Putamen (tissue), 1 donor: ENCODE measurements at places on chromosomes 7 and 10.

DNA sequence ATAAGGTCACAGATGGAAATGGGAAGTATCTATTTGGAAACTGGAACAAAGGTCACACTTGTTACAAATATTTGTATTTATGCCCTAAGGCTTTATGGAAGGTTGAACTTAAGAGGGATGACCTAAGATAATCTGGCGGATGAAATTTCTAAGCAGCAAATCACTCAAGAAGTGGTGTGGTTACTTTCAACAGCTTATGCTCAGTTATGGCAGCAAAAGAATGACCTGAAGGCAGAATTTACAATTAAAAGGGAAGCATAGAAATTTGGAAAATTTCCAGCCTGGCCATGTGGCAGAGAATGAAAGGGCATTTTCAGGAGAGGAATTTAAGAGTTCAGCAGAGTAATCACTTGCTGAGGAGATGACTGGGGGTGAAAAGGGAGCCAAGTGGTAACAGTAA, 95.8 kb upstream of the TNS3 start:
- DNase-seq, result no peak

DNA sequence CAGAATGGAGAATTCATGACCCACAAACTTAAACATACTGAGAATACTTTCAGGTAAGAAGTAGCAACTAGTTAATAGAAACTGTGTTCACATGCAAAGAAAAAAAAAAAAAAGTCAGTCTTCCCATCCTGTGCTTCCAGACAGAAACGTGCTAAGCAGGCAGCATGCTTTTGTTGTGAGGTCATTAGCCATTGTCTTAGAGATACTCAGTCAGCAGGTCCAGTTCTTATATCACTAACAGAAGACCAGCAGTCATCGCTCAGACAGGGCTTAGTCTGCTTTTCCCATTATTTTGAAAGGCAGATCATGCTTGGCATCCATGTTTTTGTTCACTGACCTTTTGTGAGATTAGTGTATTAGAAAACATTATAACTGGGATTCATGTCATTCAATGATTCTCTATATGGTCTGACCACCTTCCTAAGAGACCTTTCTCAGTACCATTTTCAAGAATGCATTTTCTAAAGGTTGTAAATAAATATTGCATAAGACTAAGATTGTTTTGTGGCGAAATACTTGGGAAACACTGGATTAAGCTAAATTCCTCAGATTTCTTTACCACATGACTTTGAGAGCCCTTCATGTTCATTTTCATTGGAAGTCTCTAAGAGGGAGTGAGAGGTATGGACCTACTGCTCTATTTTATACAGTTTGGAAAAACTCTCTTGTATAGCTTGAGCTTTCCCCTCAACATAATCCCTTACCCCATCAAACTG, 45.0 kb upstream of the AGBL3 start:
- DNase-seq, result no peak

DNA sequence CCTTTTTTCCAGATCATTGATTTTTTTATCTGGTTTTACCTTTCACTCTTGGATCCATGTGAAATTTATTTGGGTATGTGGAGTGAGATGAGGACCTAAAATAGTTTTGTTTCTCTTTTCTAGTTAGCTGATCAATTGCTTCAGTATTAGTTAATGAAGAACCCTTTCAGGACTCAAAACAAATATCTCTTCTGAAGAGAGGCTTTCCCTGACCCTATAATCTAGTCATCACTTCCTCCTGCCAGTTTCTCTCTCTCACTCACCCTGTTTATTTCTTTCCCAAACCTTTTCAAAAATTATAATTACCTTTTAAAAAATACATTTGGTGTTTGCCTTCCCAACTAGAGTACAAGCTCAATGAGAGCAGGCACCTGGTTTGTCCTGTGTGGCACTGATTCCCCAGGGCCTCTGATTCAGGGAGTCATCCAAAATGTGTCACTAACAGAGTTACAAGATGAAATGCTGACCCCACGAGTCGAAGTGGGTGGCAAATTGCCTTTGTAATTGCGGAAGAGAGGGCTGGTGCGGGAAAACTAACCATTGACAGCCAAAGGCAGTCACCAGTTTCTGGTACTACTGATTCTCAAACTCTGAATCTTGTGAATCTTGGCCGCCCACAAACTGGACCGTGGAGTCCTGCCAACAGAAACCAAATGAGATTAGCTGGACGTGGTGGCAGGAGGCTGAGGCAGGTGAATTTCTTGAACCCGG, 2.4 kb downstream of the TMEM140 start:
- DNase-seq, result no peak

GRCh38 chr7:11188529-11189310, 215.0 kb downstream of the PHF14 start:
- no peak for DNase-seq

DNA sequence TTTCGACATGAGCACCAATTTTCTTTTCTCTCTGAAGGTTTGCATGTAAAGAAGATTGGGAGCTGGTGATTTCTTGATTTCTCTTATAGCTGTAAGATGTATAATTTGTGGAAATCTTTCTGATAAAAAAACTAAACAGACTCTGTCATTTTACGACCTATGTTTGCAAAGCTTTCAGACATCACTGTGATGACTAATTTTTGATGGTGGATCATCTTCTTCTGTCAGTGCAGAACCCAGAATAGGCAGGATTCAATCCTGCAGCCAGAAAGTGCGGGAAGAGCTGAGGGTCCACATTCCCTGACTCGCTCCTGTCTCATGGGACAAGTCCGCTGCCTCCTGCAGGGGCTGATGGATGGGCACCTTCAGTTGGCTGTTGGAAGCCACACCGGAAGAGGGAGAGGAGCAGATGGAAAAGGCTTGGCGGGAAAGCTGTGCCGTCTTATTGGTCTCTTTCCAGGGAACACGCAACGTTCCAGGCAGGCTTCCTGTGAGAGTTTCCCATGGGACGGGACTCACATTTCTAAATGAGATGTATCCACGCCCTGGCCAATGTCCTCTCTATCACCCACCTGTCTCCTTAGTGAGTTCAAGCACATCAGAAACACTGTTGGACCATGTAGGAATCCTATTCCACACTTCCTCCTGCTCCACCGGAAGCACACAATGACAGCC, 186.9 kb downstream of the PRPF18 start:
- DNase-seq, result no peak

DNA sequence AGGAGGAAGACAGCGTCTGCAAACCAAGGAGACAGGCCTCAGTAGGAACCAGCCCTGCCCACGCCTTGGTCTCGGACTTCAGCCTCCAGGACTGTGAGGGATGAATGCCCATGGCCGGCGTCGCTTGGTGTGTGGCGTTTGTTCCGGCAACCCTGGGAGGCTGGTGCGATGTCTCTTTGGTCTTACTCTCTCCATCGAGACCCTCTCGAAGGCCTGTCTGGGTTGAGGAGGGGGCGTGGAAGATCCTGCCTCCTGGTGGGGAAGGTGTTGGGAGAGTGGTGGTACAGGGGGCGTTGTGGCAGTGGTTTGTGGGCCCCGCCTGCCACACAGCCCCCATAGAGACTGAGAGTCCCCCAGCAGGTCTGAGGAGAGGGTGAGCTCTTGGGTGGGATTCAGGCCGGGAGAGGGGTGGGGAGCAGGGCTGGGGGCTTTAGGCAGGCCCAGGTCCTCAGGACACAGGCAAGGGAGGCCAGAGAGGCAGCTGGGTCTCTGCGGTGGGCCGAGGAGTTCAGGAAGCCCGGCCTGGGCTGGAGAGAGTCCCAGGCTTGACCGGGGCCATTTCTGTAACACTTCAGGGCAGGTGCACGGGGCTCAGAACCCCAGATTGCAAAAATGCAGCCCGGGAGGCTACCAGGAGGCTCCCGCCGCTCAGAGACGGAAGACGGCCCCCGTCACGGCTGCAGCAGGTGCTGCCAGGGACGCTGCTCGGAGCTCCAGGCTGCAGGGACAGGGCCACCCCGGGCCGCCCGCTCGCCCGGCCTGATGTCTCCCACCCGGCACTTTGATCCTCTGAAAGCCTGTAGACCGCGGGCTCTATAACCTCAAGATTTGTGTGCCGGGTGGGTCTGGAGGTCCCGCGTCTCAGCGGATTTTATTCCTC, 33.8 kb upstream of the PSMG3 start:
- no peak for DNase-seq

- DNase-seq, result no peak
Measured at GRCh38 chr10:118698421-118698820, 56.3 kb downstream of the CACUL1 start.

GRCh38 chr7:142851919-142852318, 3.0 kb upstream of the EPHB6 start:
- DNase-seq, result no peak

DNA sequence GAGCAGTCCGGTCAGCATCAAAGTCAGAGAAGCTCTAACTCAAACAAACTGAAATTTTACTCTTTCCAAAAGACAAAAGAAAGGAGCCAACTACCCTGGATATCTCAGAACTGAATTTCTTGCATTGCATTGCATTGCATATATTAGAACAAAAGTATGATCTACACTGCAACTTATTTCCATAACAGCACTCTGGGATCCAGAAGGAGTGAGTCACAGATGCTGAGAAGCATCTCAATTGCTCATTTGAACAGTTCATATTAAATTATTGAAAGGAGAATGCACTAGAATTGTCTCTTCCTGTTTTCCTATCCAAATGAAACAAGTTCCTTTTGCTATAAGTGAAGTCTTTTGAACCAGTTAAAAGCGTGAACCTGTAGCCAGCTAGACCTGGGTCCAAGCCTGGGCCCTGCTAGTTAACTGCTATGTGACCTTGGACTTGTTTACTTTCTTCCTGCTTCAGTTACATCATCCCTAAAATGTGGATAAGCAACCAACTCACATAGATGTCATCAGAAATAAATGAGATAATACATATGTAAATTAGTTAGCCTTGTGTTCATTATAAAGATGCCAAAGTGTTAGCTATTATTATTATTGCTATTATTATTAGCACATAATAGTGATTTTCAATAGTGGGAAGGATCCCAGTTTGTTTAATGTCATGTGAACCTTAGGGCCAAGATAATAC, 184.1 kb downstream of the CREB5 start:
- DNase-seq, result no peak

DNA sequence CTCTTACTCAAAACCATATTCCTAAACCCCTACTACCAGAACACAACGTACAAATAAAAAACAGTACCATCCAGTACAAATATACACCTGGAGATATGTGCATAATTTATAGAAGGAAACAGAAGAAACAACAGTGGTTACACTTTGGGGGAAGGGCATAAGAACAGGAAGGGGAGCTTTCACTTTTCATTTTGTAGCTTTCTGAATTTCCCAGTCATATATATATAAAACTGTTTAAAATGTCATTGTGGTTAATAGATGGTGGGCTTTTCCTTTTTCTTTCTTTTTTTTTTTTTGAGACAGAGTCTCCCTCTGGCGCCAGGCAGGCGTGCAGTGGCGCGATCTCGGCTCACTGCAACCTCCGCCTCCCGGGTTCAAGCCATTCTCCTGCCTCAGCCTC, 47.2 kb downstream of the MALSU1 start:
- no peak for DNase-seq

DNA sequence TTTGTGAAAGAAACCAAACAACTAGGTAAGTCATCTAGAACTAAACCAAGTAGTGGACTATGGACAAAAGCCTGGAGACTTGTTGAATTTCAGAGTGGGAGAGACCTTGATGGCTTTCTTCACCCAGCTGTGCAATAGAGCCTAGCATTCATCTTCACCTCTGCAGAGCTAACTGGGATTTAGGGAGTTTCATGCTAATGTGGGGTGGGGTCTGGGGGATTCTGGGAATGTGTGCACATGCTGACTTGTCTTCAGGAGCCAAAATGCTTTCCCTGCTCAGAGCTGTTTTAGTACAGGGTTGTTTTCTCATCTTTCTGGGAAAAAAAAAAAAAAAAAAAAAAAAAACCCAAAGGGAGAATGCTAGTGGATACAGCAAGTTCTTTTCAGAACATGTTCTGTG, 81.3 kb upstream of the ARHGAP21 start:
- DNase-seq, result no peak

DNA sequence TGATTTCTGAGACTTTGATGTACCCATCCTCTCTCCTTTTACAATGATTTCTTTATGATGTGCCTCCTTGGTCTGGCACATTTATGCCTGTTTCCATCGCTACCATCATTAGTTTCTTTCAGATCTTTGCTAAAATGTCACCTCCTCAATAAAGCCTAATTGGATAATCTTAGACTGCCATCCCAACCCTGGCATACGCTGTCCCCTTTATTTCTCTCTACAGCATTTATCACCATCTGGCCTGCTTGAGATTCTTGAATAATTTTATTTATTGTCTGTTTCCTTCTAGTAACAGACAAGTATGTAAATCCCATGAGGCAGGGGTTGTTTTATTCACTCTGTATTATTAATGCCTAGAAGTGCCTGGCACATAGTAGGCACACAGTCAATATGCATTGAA, 6.7 kb upstream of the DNTT start:
- no peak for DNase-seq

DNA sequence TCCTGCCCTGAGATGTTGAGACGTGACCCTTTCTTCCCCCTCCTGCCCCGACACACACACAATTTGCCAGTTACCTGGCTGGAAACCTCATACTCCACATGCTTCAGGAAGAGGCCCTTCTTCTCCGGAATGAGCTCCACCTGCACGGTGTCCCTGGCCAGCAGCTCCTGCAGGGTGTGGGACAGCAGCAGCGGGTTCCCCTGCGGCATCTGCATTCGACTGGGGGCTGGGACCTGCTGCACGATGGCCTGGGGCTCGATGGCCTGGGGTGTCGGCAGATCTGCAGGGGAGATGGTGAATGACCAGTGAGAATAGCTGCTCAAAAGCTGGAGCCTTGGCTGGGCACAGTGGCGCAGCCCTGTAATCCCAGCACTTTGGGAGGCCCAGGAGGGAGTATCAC, 36.0 kb downstream of the NUDT1 start:
- no peak for DNase-seq

- DNase-seq, result no peak
Measured at GRCh38 chr7:7157177-7157886, 25.0 kb upstream of the C1GALT1 start.

DNA sequence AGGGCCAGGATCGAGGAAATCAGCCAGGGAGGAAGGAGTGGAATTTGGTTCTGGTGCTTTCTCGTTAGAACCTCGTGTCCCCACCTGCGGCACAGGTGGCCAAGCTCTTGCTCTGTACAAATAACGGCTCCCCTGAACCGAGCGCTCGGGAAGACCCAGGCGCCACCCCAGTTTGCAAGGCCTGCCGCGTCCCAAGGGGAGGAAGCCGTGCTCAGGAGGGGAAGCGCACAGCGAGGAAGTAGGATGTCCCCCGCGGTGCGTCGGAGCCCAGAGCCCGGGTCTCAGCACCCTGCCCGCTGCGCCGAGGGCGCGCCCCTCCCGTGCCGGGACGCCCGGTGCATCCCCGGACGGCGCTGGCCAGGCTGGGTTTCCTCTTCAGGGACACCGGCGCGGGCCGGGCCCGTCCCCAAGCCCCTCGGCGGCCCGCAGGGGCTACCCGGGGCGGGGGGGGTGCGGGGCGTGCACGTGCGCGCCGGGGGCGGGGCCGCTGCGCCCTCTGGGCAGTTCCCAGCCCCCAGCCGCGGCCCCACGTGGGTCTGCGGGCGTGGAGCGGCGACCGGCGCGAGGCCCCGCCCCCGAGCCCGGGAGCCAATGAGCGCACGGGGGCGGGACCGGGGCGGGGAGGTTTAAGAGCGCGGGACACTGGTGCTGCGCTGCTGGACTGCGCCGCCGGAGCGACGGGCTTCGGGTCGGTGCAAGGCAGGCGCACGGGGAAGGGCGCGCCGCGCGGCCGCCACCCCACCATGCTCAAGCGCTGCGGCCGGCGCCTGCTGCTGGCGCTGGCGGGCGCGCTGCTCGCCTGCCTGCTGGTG, at the start of gene LFNG:
Gene LFNG, plus strand, starts transcription at position 656 of the 812 bp plus-strand sequence. Its CDS starts 88 bp downstream, at position 744.
- DNase-seq, result peak; percentile 90
